Posterior vena cava (tissue), 2 donors: ENCODE measurements at places on chromosomes 4 and X. TPM values are rescaled to one million over a fixed set of nuclear protein-coding genes. Genes with fewer than 3 reads are reported as not detected.

GRCh38 chr4:174591243-174592021 is 69.1 kb upstream of the HPGD start:
- DNase-seq, result no peak

- DNase-seq, result peak; percentile 96
Measured at GRCh38 chrX:15675490-15675921, 10.9 kb upstream of the CLTRN start.

DNA sequence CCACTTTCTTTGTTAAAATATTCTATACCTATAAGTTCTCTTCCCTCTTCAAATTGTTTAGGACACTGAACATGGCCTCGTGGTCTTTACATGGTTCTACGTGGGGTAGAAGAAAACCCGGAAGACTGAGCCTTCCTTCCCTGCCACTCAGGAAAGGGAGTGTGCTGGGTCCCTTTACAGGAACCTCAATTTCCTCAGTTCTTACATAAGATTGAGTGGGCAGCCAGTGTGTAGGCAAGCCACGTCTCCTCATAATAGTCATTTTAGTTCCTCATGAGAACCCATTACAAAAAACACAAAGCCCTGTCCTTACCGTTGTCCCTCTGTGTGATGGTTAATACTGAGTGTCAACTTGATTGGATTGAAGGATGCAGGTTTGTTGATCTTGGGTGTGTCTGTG is 28.7 kb upstream of the SMIM10L2A start:
- no peak for DNase-seq

Gene CXCL13
- total RNA-seq, result not detected

DNA sequence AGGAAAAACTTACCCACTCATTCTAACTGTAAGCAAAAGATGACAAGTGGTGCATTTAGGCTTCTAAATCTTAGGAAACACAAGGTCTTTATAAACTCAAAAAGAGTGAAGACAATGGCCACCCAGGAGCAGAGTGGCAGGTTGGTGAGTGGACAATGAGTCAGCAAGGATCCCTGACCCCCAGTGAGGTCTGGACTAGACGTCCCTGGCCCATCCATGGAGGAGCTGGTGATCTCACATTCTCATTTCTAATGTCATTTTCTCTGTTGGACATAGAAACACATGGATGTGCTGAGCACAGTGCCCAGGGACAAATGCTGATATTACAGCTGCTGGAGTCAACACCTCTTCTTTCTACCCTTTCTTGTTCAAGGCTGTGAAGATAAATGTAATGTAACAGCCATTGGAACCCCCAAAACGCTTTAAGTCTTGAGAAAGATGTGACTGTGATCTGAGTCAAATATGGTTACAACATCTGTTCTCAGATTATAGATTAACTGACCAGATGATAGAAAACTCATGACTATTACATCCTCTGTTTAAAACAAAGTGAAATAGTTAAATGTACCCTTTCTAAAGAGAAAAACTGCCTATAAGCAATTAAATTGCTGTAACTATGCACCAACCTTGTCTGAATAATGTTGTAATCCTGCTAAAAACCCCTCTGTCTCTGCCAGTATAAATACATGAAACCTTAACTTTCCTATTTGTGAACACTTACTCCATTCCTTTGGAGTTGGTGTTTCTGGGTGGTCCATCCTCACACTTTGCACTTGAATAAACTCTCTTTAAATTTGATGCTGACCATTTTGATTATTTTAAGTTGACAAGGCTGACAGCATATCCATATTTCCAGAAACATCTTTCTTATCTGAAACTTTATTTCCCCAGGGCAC is 92.7 kb downstream of the USP46 start:
- DNase-seq, result no peak

GRCh38 chr4:186924723-186925122 is 201.1 kb upstream of the FAT1 start:
- no peak for DNase-seq

Gene NPY2R
- 0.09 TPM for total RNA-seq

GRCh38 chr4:38190717-38191178 is 230.6 kb downstream of the PTTG2 start:
- no peak for DNase-seq

- no peak for DNase-seq
Measured at GRCh38 chrX:85611926-85612325, 232.5 kb upstream of the POF1B start.

DNA sequence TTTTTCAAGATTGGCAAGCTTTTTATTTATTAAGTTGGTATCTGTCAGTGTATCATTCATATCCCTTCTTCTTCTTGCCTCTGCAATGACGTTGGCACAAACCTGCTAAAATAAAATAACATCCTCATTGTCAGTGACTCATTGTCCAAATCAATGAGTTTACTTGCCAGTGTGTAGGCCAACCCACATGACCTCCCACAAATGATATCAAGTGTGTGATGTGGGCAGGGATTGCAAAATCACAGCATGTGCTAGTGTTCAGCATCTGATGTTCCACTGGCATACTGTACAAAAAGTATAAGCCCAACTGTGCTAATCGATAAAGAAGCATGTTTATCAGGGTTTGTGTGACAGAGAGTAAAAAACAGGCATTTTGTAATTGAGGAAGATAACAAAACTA is 25.5 kb downstream of the GPAT3 start:
- DNase-seq, result no peak

Gene RAB41
- not detected for total RNA-seq

DNA sequence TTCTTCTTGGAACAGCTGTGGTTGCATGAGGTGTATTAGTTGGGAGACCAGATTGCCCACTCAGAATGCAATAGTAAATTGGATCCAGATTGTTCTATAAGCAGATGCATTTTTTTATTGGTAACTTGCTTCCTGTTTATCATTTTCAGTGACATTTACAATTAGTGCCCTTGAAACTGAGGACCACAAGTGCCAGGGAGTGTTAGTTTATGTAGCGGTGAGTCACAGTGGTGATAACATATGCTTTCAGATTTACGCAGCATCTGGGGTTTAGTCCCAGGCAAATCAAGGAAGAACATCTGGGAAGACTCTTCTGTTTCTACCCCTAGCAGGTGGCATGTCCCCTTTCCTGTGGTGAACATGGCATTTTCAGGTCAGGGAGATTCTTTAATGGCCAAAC is 24.1 kb downstream of the FRMPD4 start:
- DNase-seq, result no peak

GRCh38 chr4:165380805-165381204 is 2.0 kb downstream of the CPE start:
- no peak for DNase-seq

DNA sequence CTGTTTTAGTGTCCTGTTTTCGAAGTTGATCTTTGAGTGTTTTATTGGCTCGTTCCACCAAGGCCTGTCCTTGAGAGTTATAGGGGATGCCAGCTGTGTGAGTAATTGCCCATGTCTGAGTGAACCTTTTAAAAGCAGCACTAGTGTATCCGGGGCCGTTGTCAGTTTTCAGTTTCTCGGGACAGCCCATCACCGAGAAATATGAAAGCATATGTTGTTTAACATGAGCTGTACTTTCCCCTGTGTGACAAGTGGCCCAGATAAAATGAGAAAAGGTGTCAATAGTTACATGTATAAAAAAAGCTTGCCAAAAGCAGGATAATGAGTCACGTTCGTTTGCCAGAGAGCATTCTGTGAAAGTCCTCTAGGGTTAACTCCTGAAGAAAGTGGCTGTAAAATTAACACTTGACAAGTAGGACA is 48.6 kb upstream of the RASSF6 start:
- no peak for DNase-seq

Gene SORBS2
- 166 TPM for total RNA-seq

GRCh38 chr4:107561481-107561880 is 158.6 kb downstream of the PAPSS1 start:
- no peak for DNase-seq

DNA sequence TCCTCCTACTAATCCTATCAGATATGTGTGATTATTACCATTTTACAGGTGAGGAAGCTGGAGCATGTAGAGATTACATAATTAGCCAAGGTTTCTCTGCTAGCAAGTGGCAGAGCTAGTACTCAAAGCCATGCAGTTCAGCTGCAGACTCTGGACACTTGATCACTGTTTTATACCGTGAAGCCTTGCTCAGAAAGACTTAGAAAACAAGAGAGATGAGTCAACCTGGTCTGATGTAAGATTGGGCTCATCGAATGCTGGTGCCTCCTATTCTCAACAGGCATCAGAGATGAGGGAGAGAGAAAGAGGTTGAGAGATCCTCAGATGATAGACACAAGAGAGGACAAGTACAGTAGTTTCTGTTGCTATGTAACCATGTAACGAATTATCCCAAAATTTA is 19.0 kb upstream of the PDE5A start:
- DNase-seq, result no peak

Gene SLC25A5
- 150 TPM for total RNA-seq

Gene IQCM
- not detected for total RNA-seq

DNA sequence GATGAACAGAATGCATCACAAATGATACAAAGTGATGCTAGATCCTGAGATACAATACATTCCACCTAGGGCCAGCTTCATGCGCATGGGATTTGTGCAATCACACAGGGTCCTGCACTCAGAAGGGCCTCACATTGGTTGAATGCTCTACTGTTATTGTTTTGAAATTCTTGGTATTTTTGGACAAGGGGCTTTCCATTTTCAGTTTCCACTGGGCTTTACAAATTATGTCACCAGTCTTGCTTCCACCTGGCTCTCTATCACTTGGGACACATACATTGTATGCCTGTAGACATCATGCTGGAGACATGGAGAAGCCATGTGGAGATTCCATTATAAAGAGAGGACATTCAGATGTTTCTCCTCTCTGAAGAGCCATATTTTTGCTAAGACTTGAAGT is 155.8 kb downstream of the NAA11 start:
- DNase-seq, result no peak

- no peak for DNase-seq
Measured at GRCh38 chr4:112284166-112284565, 1.5 kb downstream of the TIFA start.

GRCh38 chr4:43276321-43276720 is 383.8 kb downstream of the GRXCR1 start:
- DNase-seq, result no peak

DNA sequence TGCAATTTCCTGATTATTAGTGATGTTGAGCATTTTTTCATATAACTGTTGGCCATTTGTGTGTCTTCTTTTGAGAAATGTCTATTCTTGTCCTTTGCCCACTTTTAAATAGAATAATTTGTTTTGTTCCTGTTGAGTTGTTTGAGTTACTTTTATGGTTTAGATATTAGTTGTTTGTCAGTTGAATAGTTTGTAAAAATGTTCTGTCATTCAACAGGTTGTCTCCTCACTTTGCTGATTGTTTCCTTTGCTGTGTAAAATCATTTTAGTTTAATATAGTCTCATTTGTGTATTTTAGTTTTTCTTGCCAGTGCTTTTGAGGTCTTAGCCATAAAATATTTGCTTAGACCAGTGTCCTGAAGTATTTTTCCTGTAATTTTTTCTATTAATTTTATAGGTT is 181.8 kb upstream of the GLRA2 start:
- no peak for DNase-seq

DNA sequence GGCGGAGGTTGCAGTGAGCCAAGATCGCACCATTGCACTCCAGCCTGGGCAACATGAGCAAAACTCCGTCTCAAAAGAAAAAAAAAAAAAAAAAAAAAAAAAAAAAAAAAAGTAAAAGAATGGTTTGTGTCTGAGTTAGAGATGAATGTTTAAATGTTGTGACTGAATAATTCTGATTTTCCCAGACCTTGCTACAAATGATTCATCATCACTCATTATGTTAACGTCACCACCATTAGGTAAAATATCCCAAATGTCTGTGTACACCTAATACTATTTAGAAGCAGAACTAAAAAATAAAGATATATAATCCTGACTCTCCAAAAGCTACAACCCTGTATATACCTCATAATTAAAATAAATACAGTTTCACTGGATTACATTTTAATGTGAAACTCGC is 70.8 kb downstream of the HHIP start:
- no peak for DNase-seq

- DNase-seq, result no peak
Measured at GRCh38 chr4:3436798-3437581, 4.8 kb upstream of the HGFAC start.

DNA sequence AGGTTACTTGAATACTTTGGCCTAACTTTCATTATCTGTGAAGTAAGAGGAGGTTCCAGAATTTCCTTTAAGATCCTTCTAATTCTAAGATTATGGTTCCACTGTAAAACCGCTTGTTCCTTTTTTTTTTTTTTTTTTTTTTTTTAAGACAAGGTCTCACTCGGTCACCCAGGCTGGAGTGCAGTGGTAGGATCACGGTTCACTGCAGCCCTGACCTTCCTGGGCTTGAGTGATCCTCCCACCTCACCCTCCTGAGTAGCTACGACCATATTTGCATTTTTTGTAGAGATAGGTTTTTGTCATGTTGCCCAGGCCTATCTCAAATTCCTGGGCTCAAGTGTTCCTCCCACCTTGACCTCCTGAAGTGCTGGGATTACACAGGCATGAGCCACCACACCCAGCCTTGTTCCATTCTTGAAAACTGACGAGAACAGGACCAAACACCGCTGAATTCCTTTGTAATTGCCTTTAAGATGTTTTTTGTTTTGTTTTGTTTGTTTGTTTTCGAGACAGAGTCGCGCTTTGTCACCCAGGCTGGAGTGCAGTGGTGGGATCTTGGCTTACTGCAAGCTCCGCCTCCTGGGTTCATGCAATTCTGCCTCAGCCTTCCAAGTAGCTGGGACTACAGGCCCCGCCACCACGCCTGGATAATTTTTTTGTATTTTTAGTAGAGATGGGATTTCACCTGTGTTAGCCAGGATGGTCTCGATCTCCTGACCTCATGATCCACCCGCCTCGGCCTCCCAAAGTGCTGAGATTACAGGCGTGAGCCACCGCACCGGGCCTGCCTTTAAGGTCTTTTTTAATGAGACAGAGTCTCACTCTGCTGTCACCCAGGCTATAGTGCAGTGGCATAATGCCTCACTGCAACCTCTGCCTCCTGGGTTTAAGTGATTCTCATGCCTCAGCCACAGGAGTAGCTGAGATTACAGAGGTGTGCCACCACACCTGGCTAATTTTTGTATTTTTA is 6.8 kb downstream of the PDS5A start:
- peak; percentile 55 for DNase-seq

Gene XPNPEP2
- 29.3 TPM for total RNA-seq

- no peak for DNase-seq
Measured at GRCh38 chrX:45322382-45322781, 121.7 kb upstream of the DIPK2B start.

DNA sequence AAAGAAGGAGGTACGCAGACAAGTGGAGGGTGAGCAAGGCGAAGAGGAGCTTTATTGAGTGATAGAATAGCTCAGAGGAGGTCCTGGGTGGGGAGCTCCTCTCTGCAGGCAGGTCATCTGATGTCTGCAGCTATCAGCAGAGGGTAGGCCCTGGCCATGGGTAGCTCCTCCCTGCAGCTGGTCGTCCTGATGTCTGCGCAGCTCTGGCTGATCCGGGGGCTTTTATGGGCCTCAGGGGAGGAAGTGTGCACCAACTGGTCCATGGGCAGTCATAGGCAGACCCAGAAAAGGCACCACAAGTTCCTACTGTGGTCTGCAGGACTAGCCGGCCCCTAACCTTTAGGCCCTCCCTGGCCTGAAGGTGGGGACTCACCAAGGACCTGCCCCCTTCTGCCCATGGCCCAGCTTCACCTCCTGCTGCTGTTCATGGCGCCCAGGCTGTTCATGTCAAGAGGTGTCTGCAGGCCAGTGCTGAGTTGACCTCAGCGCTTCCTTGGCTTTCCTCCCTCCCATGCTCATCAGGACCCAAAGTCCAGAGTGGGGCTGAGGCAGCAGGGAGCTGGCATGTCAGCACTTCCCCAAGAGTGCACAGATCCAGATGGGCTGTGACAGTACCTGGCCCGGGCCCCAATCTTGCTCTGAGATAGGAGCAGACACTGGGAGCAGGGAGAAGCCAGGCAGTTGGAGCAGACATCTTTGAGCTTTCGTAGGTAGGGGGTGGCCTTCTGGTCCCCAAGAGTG is 46.1 kb downstream of the ARAP2 start:
- DNase-seq, result no peak

- DNase-seq, result no peak
Measured at GRCh38 chr4:187632260-187632995, 363.1 kb upstream of the ZFP42 start.
